ENCODE measurements at places on chromosomes 11 and 22.

GRCh38 chr11:61378713-61379313 is 13.6 kb upstream of the TMEM216 start:
- no peak for DNase-seq

- no peak for DNase-seq
These were observed 125.1 kb downstream of the BCR start for GRCh38 chr22:23305321-23305910.

GRCh38 chr11:34809191-34810106 is 106.7 kb downstream of the APIP start:
- DNase-seq = no peak

GRCh38 chr22:47705350-47705749 is 942.9 kb downstream of the TBC1D22A start:
- no peak for DNase-seq

DNA sequence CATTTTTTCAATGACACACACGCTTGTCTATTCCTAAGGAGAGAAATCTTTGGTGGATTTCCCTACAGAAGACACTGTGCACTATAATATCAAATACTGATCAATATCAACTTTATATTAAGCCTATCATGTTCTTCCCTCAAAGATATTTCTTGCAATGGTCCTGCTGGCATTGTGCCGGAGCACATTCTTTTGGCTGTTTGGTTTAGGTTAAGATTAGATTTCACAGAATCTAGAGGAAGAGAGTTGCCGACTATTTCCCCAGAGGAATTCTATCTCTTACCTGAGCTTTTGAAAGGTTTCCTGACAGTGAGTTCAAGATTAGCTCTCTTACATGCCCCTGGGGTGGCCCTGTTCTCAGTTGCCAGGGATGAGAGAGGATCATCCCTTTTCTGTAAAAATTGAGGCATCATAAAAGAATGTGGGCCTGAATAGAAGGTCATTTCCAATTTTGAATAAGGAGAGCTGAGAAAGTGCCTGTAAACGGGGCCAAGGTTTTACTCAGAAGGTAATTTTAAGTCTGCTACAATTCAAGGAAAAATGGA is 180.6 kb upstream of the ARHGAP20 start:
- no peak for DNase-seq

- no peak for DNase-seq
These were observed 855.4 kb upstream of the CHORDC1 start for GRCh38 chr11:91078221-91078620.

- DNase-seq = no peak
These were observed 1.9 kb downstream of the GRIA4 start for GRCh38 chr11:105611572-105612441.

- DNase-seq = no peak
These were observed 14.9 kb downstream of the SLC25A18 start for GRCh38 chr22:17578136-17578754.

DNA sequence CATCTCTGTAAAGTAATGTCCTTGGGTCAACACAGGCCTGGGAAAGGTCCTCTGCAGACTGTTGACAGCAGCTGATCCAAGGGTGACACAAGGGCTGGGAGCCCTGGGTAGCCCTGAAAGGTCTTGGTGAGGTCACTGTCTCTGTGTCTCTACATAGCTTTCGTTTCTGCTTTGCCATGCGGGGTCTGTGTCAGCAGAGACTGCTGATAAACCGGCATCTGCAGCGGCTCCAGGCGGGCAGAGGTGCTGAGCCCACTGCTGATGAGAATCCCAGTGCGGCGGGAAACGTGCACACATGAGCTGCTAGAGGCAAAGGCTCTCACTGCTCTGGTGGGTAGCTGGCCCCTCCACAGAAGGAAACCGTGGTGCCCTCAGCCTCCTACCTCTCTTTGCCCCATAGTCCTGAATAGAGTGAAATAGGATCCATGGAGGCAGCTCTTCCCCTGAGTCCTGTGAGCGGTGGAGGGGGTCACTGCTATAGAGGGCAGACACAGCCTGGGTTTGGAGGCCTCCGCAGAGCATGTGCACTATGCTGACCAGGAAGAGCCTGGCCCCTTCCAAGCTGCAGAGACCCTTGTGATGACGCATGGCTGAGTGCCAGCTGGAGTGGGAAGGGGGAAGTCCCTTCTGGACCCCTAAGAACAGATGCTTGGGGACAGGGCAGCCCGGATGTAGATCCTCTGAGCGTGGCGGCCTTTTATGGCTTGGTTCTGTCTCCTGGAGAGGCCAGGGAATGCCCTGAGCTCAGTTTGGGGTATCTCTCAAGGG is 17.8 kb upstream of the ST3GAL4 start:
- DNase-seq = no peak

GRCh38 chr11:119678351-119678750 is 50.6 kb downstream of the NECTIN1 start:
- DNase-seq = no peak

GRCh38 chr22:17120281-17120680 is 879 bp downstream of the TMEM121B start:
- no peak for DNase-seq

DNA sequence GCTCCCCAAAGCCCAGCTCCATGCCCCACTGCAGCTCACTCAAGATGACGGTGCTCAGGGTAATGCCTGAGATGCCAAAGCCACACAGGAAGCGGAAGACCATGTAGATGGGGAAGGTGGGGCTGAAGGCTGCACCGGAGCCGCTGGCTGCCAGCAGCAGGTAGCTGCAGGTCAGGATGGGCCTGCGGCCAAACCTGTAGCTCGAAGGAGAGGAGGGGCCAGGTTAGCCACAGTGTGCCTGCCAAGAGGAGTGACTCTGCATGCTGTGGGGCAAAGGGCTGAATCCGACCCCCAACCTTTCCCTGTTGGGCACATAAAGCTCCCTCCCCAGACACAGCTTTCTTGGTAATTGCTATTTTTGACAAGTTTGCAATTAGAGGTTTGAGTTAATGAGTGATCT is 14.9 kb upstream of the SLC22A6 start:
- DNase-seq = peak; percentile 41

DNA sequence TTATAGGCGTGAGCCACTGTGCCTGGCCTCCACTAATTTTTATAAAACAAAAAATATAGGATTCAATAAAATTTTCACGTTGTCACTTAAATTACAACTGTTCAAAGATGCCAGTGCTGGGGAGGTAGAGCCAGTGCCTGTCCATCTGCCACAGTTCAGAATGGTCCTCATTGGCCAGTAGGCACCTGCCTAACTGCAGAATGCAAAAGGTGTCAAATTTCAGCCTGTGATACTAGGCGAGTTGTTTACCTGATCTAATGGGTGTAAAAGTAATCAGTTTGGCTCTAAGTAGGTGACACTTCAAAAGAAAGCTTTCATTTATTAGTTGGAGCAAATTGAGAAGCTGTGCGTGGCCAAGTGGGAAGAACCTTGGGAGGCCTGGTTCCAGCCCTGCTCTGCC is 2.4 kb downstream of the SMARCB1 start:
- no peak for DNase-seq

DNA sequence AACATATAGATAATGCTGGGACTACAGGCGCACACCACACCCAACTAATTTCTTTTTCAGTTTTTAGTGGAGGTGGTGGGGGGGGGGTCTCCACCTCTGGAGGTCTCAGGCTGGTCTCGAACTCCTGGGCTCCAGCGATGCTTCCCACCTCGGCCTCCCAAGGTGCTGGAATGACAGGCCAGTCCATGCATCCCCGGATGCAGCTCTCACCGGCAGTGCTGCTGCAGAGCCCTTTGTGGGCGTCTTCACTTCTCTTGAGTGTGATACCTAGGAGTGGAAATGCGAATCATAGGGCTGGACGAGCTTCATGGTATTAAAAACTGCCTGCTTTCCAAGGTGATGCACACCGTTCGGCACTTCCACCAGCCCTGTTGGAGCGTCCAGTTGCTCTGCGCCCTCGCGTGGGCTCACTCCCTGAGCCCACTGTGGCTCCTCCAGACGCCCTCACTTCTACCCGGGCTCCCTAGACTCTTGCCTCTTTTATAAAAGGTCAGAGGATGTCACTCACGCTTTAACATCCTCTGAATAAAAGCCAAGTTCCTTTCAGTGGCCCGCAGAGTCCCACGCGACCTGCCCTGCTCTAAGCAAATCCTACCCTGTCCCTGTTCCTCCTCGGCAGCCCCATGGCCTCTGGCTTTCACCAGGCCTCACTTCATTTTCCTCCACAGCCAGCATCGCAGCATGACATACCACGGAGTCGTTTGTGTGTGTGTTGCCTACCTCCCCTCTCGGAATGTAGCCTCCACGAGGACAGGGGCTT is 837 bp upstream of the BID start:
- DNase-seq = no peak

- no peak for DNase-seq
These were observed 135.0 kb downstream of the BUD13 start for GRCh38 chr11:116637766-116638165.

- DNase-seq = no peak
These were observed 1.3 kb downstream of the PATE2 start for GRCh38 chr11:125777309-125777708.

- no peak for DNase-seq
These were observed 152.7 kb upstream of the CCDC179 start for GRCh38 chr11:23012930-23013329.

GRCh38 chr11:72228229-72228843 is 3.8 kb downstream of the INPPL1 start:
- DNase-seq = no peak

DNA sequence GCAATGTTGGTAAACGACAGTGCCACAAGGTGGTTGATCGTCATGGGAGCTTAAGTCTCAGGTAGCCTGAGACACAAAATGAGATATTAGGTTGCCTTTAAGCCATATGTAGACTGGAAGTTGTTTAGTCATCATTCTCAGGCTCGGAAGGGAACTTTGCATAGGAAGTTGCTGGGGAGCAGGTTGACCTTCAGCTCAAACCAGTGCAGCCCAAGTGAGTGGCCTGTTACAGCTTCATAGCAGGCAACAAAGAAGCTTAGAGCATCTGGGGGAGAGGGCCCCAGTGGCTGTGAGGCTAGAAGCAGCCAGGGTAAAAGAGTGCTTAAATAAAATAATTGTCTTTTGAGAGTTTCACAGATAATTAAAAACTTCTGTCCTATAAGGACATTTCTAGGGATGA is 404.0 kb downstream of the GUCY1A2 start:
- no peak for DNase-seq

DNA sequence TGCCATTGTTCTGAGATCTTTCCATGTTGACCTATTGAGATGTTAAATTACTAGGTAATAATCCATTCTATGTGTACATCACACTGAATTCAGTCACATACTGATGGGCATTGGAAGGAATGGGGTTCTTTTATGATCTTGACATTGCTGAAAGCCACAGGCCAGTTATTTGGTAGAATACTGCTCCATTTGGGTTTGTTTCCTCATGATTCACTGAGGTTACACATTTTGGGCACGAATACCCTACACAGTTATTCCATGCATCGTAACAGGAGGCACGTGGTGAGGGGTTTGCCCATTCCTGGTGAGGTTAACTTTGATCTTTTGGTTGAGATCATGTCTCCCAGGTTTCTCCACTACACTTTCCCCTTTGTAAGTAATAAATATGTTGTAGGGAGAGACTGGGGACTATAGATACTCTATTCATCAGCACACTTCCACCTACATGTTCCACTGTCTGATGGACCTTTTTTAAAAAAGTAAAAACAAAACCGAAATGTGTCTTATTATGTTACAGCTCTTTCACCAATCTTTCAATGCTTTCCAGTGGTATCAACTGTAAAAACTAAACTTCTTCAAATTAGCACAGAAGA is 12.0 kb upstream of the FOLR1 start:
- DNase-seq = no peak

- no peak for DNase-seq
These were observed 106.9 kb downstream of the SYN3 start for GRCh38 chr22:32951076-32951806.

DNA sequence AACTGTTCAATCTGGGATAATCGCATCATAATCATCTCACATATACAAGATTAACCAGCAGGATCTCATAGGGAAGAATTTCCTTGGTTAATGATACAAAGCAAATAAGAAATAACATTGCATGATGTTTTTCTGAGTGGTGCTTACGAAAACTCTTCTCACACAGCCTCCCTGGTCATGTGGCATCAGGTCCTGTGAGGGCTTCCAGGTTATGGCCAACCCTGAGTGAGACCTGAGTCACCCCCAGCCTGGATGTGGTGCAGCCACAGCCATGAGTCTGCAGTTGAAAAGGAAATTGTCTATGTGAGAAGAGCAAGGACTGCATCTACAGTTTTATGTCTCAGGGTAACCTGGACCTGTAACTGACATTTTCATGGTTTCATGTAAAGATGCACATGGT is 90.5 kb upstream of the XKR3 start:
- DNase-seq = peak; percentile 25

DNA sequence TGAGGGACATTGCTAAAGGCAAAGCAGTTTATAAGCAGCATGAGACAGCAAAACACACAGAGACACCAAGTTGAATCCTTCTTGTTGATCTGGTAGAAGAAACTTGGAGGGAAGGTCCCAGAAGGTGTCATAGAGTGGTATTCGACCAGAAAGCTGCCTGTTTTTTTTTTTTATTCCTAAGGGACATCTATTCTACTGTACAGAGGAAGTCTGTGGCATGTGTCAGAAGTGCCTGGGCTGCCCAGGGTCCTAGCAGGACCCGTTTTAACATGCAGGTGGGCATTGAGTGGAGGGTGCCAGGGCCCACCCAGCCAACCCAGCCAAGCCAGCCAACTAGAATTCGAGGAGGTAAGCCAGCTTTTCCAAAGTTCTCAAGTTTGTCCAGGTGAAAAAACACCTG is 68.0 kb upstream of the ATXN10 start:
- no peak for DNase-seq

GRCh38 chr11:111417766-111418435 is 38.8 kb upstream of the POU2AF1 start:
- peak; percentile 87 for DNase-seq

DNA sequence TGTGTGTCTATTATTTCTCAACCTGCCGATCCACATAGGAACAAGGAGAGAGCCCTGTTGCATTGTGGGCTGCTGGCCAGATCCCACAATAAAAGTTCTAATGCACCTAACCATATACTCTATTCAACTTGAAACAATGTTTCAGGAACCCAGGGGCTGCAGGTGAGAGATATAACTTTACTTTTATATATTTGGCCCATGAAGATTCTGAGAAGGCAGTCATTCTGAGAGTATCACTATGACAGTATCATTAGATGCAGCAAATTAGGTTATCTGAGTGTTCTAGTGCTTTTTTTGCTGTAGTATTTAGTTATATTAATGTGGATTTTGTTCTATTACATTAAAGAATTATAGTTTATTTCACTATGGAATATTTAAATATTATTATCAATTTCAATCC is 655.1 kb upstream of the ARHGAP42 start:
- no peak for DNase-seq

Measured in epithelial cell of proximal tubule (primary cell).